ENCODE measurements at places on chromosomes 11 and 22. TPM values are rescaled to one million over a fixed set of nuclear protein-coding genes. Genes with fewer than 3 reads are reported as not detected.

- no peak for DNase-seq
These were observed 36.0 kb upstream of the GNB1L start for GRCh38 chr22:19890502-19891316.

DNA sequence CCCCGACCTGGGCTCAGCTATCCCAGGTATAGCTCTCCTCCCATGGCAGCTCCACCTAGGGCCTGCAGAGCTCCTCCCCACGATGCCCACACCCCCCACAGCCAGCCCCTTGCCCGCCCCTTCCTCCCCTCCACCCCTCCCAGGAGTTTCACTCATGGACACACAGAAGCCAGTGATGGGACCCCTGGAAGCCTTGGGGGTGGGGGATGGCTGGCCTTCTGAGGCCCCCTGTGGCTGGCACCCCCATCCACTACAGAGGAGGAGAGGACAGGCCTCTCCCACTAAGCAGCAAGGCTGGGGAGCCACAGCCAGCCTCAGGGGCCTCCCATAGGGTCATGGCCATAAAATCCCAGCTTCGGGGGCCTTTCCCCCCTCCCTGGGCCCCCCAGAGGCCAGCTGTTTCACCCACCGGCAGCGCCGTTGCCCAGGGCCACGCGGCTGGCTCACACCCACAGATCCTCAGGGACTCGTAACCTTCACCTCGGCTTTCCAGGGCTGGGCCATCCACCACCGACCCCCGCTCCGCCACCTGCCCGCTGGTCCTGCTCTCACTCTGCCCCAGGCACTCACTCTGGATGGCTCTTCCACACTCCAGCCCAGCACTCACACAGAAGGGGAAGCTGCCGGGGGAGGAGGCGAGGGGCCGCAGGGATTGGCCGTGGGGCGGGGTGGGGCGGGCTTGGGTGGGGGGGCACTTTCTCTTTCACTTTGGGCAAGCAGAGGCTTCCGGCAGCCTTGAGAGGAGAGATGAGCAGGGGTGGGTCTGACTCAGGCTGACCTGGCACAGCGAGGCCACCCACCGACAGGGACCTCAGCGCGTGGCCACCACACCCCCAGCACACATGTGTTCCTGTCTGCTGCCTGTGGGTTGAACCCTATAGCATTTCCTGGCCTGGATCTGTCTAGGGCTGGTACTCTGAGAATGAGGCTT lies 2.2 kb downstream of the SLC25A22 start:
- peak; percentile 79 for DNase-seq

DNA sequence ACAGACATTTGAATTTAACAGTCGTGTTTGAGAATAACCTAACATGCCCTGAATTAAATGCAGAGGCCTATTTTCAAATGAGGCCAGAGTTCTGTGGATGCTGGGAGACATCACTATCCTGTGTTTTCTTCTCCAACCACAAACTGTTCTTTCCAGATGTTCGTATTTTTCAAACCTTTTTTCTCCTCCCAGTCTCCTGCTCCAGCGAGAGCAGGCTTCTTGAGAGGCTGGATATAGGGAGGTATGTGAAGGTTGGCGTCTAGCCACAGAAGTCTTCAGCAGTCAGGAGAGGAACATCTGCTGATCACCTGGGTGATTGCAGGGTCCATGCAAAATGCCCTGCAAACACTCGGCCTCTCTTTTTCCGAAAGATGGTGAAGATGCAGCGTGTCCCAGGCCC lies 126.3 kb downstream of the C11orf91 start:
- no peak for DNase-seq

GRCh38 chr11:129458278-129458677 lies 82.6 kb downstream of the BARX2 start:
- DNase-seq, result no peak

- DNase-seq, result no peak
These were observed 815 bp downstream of the TNNT3 start for GRCh38 chr11:1920128-1920908.

GRCh38 chr11:12234221-12234620 lies 123.8 kb downstream of the MICAL2 start:
- DNase-seq, result no peak

- DNase-seq, result no peak
These were observed 21.0 kb upstream of the MOB2 start for GRCh38 chr11:1507381-1508140.

The GRIA4 gene
- polyA plus RNA-seq, result not detected
